G401 (cell line): ENCODE measurements at places on chromosomes 7 and 10. TPM values are rescaled to one million over a fixed set of nuclear protein-coding genes. Genes with fewer than 3 reads are reported as not detected.
A peak's percentile ranks its signal among the peaks of the same experiment; 100 is the strongest.

Gene NFKB2
- total RNA-seq = 23.3 and 23.9 TPM in 2 replicates

- no peak for DNase-seq
Observed at GRCh38 chr10:29618341-29619171, 16.2 kb downstream of the SVIL start.

Gene CFAP58
- total RNA-seq = 0.37 and 2.0 TPM in 2 replicates

Gene NANOS1
- total RNA-seq = 1.2 and 1.6 TPM in 2 replicates

GRCh38 chr7:28524978-28525377 lies 112.7 kb downstream of the CREB5 start:
- DNase-seq = no peak

DNA sequence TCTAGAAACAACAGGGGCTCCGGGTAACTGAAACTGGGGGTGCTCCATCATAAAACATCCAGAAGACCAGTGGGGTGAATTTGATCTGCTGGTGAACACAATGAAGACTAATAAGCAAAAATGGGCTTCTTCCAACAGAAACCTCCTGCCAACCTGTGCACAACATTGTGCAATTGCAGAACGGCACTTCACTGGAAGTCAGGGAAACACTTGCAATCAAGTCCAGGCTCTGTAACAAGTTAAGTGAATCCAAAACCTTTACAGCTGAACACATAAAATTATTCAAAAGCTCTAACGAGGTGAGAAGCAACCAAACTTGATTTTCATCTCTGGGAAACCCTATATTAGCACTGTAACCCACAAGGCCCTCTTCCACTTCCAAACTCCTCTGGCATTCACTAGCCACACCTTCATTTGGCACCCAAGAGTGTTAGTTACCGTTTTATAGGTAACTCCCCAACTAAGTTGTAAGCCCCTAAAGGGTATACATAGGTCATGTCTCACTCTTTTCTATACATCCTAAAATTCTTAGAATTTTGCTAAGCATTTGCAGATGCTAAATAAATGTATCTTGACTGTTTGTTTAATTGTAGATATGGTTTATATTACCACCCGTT lies 22.0 kb downstream of the IMMP2L start:
- DNase-seq = no peak

Gene GPER1
- total RNA-seq = 1.4 and 3.5 TPM in 2 replicates

- DNase-seq = peak; percentile 4
Observed at GRCh38 chr7:51860305-51860704, 543.7 kb upstream of the COBL start.

DNA sequence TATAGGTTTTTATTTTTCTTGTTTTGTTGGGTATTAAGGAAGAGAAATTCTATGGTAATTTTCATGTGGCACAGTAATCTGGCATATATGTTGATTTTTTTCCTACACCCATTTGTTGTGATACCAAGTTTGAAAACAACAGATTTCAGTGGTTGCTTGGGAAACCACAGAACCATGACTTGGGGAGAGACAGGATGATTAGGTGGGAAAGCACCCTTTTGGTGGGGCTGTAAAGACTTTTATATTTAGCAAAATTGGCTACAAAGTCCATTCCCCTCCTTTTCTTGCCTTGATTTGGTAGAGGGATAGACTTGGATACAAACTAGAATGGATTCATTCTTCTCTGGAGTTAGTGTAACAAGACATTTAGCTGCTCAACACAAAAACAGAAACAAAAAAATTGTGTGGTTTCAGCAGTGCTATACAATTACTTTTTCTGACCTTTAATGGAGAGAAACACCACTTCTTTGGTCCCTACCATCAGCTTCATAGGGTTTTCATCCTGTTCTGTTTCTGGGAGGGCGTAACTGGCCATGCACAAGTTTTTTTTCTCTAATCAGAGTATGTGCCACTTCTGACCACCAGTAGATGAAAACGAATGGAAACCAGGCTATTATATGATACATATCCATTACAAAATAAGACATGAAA lies 52.7 kb downstream of the FIGNL1 start:
- no peak for DNase-seq

Gene MYO3A
- total RNA-seq = not detected in 2 replicates

Gene FRA10AC1
- 2.7 and 4.3 TPM in 2 replicates for total RNA-seq

DNA sequence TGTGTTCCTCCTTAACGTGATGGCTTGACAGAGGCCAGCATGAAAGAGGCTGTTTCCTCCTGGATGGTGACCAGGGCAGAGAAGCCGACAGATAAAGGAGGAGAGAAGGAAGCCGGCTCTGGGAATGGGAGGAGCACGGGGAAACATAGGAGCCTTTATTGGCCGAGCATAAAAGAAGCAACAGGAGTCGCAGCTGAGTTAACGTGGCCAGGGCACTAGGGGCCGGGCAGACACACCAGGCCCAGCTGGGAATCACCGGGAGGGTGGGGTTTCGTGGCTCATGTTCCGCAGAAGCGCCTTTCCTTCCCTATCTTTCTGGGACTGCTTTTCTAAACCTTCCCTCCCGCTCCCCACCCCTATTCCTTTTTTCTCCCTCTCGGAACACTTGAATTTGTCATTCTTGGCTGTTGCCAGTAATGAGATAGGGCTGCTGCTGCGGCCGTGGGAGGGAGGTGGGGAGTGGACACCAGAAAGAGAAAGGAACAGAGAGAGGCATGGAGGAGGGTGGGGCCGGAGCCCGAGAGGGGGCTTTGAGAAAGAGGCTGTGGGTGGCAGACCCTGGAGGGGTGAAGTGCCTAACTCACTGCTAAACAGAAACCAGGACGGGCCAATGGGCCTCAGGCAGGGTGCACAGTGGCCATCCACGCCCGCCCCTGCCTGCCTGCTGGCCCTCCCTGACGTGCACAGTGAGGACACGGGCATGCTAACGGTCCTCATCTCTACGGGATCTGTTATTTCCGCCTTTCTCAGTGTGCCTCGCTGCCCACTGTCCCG lies 65.2 kb downstream of the COL13A1 start:
- DNase-seq = no peak
